ENCODE measurements at places on chromosomes 11 and 22. TPM values are rescaled to one million over a fixed set of nuclear protein-coding genes. Genes with fewer than 3 reads are reported as not detected.

GRCh38 chr11:18994860-18995259 lies 55.6 kb upstream of the MRGPRX1 start:
- no peak for DNase-seq

GRCh38 chr11:96301818-96302217 lies 41.2 kb downstream of the MAML2 start:
- DNase-seq, result no peak

KRTAP5-8 gene
- total RNA-seq, result 0.24 TPM

DNAJB7 gene
- total RNA-seq, result not detected

DNA sequence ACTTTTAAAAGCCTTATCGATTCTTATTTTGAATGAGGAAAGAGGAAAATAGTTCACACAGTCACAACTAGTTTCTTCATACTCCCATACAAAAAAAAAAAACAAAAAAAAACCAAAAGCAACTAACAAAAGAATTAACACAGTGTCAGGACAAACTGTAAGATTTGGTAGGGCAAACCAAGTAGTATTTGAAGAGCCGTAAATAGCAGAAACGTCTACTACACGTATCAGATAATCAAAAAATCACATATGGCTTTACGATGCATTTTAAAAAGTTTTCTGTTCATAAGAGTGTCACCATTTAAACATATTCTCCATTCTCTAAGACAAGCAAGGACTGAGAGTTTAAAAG lies 2.3 kb downstream of the PICALM start:
- DNase-seq, result no peak

SAA1 gene
- not detected for total RNA-seq

CDC45 gene
- total RNA-seq, result 18.1 TPM

Data from progenitor cell of endocrine pancreas (in vitro differentiated cells).